Right renal pelvis (tissue), 4 donors: ENCODE measurements at places on chromosomes 13 and 19.

GRCh38 chr13:30746791-30747190, 11.4 kb downstream of the ALOX5AP start:
- no peak for DNase-seq

DNA sequence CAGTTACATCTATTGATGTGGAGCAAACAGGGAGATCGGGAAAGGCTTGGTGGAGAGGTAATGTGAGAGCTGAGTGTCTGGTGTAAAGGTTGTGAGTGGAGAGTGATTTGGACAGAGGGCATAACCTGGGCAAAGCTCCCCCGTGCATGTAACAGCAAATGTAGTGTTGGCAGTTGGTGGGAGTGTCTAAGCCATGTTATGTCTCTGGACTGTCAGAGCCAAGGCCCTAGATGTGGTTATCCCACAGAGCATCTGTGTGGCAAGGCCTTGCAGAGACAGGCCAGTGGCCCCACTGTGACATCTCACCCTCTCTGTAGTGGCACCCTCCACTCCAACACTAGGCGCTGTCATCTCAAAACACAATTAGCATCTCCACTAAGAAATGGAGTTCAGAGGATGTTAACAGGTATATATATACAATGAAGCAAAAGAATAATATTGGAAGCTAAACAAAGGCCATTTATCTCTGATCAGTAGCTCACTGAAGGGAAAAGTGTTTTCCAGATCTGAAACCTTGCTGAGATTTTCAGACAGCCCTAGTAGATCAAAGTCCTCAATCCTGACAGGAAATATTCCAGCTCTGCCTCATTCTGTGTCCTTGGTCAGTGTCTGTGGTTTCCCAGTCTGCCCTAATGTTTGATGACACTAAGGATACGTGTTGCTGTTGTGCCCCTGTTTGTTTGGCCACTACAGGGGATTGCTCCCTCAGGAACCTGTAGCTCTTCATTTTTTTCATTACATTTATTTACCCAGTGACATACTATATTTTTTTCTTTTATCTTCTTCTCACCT, 20.2 kb downstream of the POLR1D start:
- no peak for DNase-seq

- DNase-seq: no peak
Measured at GRCh38 chr19:19778666-19779065, 42.9 kb downstream of the ZNF506 start.

- no peak for DNase-seq
Measured at GRCh38 chr13:75907044-75907443, 270.9 kb downstream of the LMO7 start.

GRCh38 chr19:39351537-39352064, 9.4 kb downstream of the SAMD4B start:
- no peak for DNase-seq

- DNase-seq: no peak
Measured at GRCh38 chr13:93425411-93425810, 198.8 kb downstream of the GPC6 start.

DNA sequence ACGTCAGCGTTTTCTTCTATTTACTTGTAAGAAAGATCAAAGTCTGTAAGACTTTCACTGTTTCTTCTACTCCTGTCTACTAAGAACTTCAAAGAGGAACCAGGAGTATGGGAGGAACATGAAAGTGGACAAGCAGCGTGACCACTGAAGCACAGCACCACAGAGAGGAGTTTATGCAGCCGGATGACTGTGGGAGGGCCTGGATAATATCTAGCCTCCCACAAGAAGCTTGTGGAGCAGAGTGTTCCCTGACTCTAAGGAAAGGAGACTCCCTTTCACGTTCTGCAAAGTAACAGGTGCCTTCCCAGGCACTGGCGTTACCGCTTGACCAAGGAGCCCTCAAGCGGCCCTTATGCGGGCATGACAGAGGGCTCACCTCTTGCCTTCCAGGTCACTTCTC, 83.6 kb upstream of the PDCD5 start:
- DNase-seq: no peak

GRCh38 chr19:16376241-16376640, 51.6 kb downstream of the KLF2 start:
- no peak for DNase-seq

- DNase-seq: no peak
Measured at GRCh38 chr19:1340681-1341469, 42.8 kb upstream of the NDUFS7 start.

- DNase-seq: no peak
Measured at GRCh38 chr19:3225169-3225485, 666 bp downstream of the CELF5 start.

DNA sequence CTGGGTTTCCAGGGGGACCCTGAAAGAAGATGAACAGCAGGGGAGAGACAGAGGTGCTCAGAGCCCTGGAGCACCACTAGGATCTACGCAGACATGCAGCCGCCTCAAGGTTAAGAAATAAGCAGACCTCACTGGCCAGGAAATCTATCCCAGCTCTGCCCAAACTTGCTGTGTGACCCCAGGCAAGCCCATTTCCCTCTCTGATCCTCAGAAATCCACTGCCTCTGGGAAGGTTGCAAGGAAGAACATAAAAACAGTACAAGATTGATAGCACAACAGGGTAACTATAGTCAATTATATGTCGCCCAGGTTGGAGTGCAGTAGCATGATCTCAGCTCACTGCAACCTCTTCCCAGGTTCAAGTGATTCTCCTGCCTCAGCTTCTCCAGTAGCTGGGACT, 20.8 kb downstream of the COL5A3 start:
- DNase-seq: no peak

DNA sequence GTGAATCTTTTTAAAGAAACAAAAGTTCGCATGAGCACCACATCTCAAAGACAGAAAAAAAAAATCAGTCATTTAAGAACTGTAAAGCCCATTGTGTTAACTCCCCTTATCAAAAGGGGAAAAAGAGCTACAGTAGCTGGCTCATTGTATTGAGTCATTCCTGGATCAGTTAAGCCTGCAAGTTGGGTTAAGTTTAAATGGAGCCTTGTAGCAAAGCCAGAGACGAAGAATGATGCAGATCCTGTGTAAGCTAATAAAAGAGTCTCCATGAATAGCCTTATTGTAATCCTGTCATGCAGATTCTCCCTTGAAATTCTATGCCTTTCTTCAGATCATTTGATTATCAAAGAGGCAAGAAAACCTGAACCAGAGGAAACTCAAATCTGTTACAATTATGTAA, 83.8 kb downstream of the CRYL1 start:
- DNase-seq: no peak

DNA sequence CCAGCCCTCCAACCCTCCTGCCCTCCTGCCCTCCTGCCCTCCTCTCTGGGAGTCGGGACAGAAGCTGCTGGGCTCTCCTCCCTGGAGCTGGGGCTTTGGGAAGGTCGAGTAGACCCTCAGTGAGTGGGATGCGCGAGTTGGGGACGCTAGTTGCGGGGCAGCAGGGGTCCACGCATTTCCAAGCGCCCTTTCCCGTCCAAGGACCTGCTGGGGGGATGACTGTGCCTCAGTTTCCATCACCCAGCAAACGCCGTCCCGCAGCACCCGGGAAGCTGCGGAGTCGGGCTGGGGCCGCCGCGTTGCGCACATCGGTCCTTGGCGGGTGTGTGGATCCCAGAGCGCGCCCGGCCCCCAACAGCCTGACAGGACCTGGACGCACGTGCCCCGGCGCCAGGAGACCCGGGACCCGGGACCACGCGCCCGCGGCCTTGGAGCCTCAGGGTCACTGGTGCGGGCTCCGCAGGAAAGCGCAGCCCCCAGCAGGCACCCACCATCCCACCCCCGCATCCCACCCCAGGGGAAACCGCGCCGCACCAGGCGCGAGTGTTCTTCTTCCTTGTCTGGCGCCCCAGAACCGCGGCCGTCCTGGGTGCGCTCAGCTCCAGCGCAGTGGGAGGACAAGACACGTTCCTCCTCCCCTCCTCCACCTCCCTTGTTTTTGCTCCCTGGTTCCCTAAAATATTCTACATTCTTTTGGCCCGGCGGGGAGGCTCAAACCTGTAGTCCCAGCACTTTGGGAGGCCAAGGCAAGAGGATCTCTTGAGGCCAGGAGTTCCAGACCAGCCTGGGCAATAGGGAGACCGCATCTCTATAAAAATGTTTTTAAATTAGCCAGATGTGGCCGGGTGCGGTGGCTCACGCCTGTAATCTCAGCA, 9.2 kb downstream of the ONECUT3 start:
- DNase-seq: no peak

DNA sequence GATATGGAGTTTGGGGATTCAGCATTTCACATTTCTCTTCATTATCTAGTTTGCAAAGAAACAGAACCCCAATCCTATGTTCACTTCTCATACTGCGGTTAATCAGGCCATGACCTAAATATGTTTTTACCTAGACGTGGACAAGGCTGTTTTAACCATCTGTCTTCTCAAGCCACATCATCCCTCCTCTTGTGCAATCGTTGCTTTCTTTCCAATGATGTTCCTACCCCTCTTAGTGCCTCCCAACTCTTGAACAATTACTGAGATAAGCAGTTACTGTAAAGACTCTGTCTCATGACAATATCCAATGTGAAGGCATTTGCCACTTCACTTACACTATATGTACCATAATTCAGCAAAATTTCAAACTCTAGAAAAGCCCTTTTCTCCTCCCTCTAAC, 406.2 kb downstream of the LIG4 start:
- DNase-seq: no peak

GRCh38 chr13:104310861-104311260, 1244.6 kb upstream of the SLC10A2 start:
- no peak for DNase-seq

- no peak for DNase-seq
Measured at GRCh38 chr13:38255600-38255999, 94.1 kb upstream of the UFM1 start.

- no peak for DNase-seq
Measured at GRCh38 chr13:50474088-50474662, 369.3 kb downstream of the DLEU7 start.

DNA sequence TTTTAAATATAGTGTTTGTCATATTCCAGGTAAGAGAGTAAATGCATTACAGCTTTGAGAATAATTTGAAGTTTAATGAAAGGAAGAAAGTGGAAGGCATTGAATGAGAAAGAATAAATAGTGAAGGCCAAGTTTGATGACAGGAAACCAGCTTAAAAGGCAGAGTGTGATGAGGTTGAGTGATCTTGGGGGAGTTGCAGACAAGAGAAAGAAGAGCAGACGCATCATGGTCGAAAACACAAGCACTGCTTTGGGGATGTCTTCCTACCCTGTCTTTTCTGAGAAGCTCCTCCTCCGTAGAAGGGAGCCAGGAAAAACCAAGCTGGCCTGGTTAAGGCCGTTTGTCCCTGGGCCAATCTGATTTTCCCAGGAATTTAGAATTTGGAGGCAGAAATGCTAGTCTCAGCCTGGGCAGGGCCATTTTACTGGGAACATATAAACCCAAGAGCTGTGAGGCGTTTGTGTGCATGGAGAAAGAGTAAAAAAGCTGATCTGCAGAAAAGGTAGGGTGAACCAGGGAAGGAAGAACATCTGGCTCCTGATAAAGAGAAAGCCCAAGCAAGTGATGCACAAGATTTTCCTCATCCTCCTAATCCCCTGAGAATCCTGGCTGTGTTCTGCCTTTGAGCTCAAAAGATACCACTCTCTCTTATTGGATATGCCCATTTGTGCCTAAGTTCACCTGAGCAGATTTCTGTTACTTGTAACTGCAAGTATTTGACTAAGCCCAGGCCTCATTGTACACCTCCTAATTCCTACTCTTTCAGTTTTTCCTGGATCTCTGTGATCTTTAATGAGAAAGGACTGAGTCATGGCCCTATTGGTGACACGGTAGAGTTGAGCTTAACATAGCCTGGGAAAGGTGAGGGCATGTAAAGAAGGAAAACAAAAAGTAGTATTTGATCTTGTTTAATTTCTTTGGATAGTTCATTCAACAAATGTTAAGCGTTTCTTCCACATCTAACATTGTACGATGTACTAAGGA, 80.0 kb downstream of the WDFY2 start:
- DNase-seq: no peak

DNA sequence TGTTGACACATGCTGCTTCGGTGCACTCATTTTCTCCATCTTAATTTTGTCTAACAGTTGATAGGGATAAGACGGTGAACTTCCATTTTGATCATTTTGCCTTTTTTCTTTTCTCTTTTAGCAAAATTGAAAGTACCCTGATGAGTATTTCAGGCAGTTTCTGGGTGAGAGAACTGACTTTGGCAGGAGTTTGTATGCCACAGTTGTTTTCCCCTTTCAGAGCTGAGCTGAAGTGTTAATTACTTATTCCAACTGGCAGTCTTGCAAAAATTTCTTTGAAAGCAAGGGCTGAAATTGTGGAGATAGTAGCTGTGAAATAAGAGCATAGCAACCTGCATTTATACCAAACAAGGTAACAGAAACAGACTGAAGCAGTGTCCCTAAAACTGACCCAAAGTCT, 180.2 kb downstream of the SLITRK5 start:
- DNase-seq: no peak

GRCh38 chr13:101686003-101686402, 233.5 kb downstream of the ITGBL1 start:
- DNase-seq: no peak

DNA sequence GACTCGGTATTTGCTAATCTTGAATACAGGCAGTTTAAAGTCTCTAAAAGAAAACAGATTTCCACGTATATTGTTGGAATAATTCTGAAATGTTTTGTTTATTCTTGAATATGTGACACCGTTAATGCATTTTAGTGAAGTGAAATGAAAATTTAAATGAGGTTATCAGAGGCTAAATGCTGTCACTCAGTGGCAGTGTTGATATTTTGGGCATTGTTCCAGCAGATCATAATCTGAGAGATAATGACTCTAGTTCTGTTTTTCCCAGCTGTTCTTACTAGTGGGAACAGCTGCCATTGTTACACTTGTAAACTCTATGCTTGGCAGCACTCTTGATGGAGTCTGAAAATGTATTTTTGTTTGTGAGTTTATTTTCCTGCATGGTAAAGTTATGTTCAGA, 365.6 kb upstream of the SLC10A2 start:
- no peak for DNase-seq

DNA sequence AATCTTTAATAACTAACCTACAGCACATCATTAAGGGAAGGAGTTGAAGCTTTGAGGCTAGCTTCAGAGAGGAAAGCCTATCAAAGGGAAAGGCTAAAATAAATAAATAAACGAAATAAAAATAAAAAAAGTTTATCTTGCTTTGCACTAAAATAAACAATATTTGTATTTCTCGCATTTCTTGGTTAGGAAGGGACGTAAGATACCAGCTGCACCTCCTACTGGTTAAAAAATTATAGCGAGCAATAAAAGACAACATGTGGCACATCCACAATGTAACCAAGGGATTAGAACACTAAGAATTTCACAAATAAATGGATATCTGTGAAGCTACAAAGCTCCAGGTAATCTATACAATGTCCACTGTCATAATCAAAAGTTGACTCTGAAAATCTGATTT, 194.5 kb downstream of the DACH1 start:
- no peak for DNase-seq

GRCh38 chr13:102569488-102569887, 27.3 kb upstream of the TPP2 start:
- DNase-seq: no peak

DNA sequence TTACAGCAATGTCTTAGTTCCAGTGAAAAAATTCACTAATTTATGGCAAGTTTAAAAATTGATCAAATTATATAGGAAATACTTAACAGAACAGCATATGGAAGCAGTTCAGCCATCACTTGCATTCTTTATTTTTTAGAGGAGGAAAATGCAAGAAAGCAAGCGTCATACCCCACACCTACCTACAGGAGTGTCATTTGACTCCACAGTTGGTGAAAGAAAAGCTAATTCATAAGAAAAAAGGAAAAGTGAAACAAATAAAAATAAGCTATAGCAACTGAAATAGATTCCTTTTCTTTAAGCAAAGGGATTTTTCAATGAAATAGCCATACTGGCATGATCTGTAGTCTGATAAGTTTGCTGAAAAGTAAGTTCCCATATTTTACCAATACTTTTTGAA, 111.0 kb downstream of the DOCK9 start:
- DNase-seq: no peak
